ENCODE measurements at places on chromosomes 13 and 19.

GRCh38 chr13:99057310-99057975, 79.6 kb upstream of the DOCK9 start:
- no peak for DNase-seq

DNA sequence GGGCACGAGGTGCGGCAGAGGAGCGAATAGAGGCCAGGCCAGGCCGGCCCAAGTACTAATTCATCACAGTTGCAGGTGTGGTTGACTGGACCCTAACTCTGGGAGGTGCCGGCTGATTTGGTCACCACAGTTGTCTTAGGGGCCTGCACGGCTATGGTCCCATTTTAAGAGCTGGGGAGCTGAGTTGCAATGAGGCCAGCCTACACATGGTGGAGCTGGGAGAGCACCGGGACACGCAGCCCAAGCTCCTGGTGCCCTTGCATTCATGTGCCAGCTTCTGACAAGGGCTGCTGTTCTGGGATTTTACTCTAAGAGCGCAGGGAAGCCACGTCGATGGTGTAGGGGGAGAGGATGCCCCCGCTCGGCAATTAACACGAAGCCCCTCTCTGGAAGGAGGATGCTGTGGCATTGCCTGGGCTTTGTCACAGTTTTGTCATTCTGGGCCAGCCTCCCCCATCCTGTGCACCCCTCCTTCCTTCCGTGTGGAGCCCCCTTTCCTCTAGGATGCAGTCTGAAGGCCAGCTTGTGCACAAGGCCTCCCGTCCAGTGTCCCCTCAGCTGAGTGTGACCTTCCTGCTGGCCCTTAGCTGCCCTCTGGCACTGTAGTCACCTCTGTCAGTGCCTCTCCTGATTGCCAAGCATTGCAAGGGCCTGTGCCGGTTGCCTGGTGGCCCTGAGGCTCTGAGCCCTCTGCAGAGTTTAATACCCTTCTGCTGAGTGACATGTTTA, 109.4 kb upstream of the C1QTNF9B start:
- DNase-seq, result no peak

DNA sequence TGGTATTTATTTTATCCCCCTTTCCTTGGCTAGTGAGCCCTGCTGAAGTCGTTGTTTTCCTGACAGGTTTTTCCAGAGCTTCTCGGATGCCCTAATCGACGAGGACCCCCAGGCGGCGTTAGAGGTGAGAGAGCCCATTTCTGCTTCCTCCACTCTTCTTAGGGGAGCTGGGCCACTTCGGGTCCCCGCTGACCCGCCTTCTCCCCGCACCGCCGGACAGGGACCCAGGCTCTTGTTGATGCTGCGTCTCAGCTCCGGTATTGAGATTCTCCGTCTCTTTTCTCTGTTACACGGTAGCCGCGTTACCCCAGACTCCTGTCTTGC, 306 bp downstream of the SUGT1 start:
- DNase-seq, result no peak

- DNase-seq, result no peak
Measured at GRCh38 chr13:95317039-95317989, 16.1 kb upstream of the ABCC4 start.

- no peak for DNase-seq
Measured at GRCh38 chr19:34241513-34242337, 12.6 kb upstream of the GARRE1 start.

GRCh38 chr13:102587916-102588315, 8.9 kb upstream of the TPP2 start:
- no peak for DNase-seq

DNA sequence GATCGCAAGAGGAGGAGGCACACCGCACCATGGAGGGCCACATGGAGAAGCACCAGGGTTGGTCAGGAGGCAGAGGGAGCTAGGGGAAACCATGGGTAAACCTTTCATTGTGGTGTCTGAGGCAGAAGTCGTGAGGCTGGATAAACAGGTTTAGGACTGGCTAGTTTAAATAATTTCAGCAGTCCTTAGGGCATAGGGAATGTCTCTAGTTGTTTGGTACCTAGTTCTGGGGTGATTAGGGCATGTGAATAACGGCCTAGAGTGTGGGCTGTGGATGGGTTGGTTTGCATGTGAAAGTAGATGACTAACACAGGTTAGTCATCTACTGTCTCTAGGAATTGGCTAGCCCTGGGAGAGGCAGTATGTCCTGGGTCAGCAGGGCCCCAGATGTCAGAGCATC, 102.3 kb downstream of the STOML3 start:
- no peak for DNase-seq

DNA sequence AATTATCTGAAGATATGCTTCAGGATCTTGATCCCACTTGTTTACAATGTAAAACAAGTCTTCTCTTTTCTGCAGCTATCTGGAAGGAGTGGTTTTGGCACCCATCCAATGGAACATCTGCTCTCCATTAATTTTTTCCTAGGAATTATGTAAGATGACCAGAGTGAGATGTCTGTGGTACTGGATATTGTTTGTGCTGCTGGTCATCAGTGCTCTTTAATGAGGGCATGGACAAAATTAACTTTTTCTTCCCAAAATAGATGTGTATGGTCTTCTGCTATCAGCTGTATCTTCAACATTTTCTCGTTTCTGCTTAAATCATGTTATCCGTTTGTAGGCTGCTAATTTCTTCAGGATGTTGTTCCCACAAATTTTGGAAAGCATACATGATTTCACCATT, 415.4 kb upstream of the KLHL1 start:
- DNase-seq, result no peak

- no peak for DNase-seq
Measured at GRCh38 chr19:14164724-14165493, 28.5 kb upstream of the ASF1B start.
